ENCODE measurements at places on chromosomes 4 and X. TPM values are rescaled to one million over a fixed set of nuclear protein-coding genes. Genes with fewer than 3 reads are reported as not detected.

- H3K4me3 ChIP-seq = no peak overlapping the region
- H3K27me3 ChIP-seq = no peaks in the 10 kb centered on the region
- H3K4me1 ChIP-seq = peaks cover 6% of the 10 kb centered on the region
- DNase-seq = peak; percentile 3
These were observed 954.1 kb upstream of the INTU start for GRCh38 chr4:126678618-126679017.

GRCh38 chrX:125544031-125544660 is 224.5 kb downstream of the TEX13C start:
- no peak for DNase-seq
- no peaks in the 10 kb centered on the region for H3K27me3 ChIP-seq
- H3K36me3 ChIP-seq = no peaks in the 10 kb centered on the region
- H3K4me3 ChIP-seq = no peak overlapping the region
- H3K4me1 ChIP-seq = no peaks in the 10 kb centered on the region
- H3K27ac ChIP-seq = no peak overlapping the region

DNA sequence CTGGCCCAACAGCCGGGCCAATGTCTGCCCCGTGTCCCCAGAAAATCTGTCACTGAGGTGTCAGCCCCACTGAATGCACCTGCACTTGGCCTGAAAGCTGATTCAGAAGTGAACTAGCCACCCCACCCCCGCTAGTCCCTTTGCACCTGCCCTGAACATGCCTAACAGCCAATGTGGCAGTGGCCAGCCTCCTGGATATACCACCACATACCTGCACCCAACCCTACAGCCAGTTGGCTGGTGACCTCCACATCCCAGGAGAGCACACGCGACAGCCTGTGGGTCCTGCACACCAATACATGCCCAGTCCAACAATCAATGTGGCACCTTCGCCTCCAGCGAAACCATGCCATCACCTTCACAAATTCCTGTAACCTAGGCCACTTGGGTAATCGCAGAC is 116.7 kb downstream of the GALNTL6 start:
- H3K36me3 ChIP-seq = no peaks in the 10 kb centered on the region
- no peak for DNase-seq
- H3K4me1 ChIP-seq = peaks cover 8% of the 10 kb centered on the region
- H3K27ac ChIP-seq = no peak overlapping the region
- H3K27me3 ChIP-seq = no peaks in the 10 kb centered on the region

DNA sequence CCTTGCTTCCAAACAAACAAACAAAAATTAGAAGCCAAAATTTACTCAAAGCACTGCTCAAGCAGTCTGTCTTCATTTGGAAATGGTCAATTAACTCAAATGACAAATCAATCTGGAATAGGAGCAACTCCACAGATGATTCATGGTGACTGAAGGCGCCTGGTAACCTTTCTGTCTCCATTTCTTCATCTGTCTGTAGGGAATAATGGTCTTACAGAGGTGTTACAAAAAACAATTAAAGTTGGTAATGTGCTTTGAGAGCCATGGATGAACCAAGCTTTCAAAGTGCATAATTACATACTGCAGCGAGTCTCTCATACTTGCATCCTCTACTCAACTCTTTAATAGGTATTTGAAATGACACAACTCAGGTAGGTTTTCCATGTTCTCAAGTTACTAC is 38.3 kb upstream of the STAG2 start:
- DNase-seq = no peak
- H3K4me3 ChIP-seq = no peak overlapping the region
- H3K4me1 ChIP-seq = no peaks in the 10 kb centered on the region
- no peaks in the 10 kb centered on the region for H3K36me3 ChIP-seq
- no peak overlapping the region for H3K27ac ChIP-seq
- H3K27me3 ChIP-seq = no peaks in the 10 kb centered on the region

DNA sequence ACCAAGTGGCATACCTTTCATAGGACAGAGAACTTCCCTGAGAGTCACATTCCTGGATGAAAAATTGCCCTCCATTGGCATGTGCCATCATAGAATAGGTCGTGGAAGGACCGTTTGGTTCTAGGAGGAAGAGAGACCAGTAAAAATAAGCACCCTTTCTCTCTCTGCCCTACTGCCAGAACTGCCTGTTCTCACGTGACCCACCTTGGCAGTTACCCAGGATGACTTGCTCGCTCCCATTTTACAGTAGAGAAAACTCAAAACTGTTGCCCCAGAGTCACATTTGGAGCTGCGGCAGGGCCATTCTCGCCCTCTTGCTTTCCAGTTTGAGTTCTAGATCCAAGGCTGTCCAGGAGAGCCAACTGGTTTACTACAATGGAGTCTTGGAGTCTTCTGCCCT is 1.1 kb upstream of the NLGN3 start:
- H3K4me1 ChIP-seq = no peaks in the 10 kb centered on the region
- no peak overlapping the region for H3K4me3 ChIP-seq
- no peak for DNase-seq
- H3K36me3 ChIP-seq = no peaks in the 10 kb centered on the region
- H3K27ac ChIP-seq = no peak overlapping the region

DNA sequence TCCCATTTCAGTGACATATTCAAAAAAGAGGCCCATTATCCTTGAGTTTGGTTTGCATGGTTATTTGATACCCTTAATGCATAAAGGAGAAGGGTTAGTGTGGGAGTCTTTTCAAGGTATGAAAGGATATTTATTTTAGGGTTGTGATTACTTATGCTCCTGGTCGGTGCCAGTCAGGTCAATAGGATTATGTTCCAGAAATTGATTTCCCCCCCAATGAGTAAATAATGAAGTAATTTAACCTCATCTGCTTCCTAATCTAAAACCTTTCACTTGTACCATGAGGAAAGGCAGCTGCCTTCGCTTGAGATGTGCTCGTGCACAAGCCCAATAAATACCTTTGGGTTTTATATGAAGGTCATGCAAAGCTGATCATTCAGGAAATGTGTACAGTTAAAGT is 55.0 kb upstream of the NR0B1 start:
- DNase-seq = no peak
- no peak overlapping the region for H3K4me3 ChIP-seq
- no peak overlapping the region for H3K27ac ChIP-seq
- H3K36me3 ChIP-seq = no peaks in the 10 kb centered on the region
- H3K27me3 ChIP-seq = no peaks in the 10 kb centered on the region
- H3K4me1 ChIP-seq = no peaks in the 10 kb centered on the region

DNA sequence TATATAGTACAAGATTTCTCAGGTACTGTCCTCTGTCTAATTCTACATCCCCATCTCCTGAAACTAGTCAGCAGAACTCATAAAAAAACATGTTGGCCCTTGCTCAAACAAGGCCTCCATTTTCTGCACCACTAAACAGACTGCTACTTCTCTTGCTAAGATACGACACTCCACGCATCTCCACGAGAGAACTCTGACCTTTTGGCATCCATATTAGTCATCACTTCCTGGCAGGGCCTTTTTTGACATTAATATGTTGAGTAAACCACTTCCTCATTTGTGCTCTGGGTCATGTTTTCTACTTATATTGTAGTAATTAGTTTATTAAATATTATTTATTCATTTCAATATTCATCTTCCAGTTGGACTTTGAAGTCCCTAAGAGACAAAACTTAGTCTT is 65.6 kb downstream of the DCAF8L1 start:
- H3K27ac ChIP-seq = no peak overlapping the region
- no peak overlapping the region for H3K4me3 ChIP-seq
- H3K4me1 ChIP-seq = no peaks in the 10 kb centered on the region
- H3K36me3 ChIP-seq = no peaks in the 10 kb centered on the region
- DNase-seq = no peak
- H3K27me3 ChIP-seq = no peaks in the 10 kb centered on the region

DNA sequence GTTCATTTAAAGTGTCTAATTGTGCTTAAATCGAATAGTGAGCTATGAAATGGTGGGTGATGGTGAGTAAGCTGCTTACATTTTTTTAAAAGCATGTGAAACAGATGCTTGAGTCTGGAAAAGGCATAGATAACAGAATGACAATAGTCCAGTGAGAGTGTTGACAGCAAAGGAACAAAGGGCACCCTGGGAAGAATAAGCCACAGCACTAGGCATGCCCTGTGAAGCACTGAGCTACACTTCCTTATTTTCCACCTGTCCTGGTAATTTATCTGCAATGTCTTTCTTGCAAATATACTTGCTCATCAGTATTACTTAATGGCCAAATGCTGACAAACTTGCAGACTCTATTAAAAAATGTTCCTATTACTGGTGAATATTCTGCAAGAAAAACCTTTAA is 168.7 kb downstream of the PRDM5 start:
- no peaks in the 10 kb centered on the region for H3K27me3 ChIP-seq
- H3K27ac ChIP-seq = no peak overlapping the region
- H3K36me3 ChIP-seq = peaks cover 9% of the 10 kb centered on the region

DNA sequence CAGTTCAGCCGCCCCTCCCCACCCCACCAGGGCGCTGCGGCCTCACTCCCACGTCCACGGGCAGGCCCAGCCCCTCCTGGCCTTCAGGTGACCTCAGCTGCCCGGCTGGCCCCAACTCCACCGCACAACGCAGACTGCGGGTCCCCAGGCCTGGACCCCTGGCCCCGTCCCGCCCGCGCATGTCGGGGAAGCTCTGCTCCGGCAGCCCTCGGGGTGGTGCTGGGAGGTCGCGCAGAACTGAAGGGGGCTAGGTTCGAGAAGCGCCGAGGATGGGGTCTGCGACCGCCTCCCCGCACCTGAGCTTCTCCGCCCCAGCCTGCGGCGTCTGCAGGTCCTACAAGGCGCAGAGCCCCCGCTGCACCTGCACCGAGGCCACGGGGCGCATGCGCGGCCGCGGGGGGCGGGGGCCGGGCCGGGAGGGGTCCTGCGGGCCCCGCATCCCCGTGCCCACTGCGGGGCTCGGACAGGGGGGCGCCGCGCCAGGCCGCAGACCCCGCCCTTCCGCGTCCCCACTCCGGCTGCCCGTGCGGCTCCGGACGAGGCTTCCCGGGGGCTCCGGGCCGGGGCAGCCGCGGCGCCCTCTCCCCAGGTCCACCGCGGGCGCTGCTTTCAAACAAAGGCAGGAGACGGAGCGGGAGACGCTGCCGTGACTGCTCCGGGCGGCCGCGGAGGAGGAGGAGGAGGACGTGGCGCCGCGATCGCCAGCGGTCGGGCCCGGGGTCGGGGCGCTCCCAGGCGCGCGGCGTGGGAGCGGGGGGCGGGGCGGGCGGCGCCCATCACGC is 672 bp upstream of the NAT8L start:
- peaks cover 13% of the 10 kb centered on the region for H3K4me1 ChIP-seq
- peaks cover 82% of the 10 kb centered on the region for H3K27me3 ChIP-seq
- peak overlapping the region; percentile 69 for H3K4me3 ChIP-seq
- no peak overlapping the region for H3K27ac ChIP-seq
- peak; percentile 72 for DNase-seq

The MAGEA10 gene
- total RNA-seq = not detected

The UGT2A1 gene
- total RNA-seq = not detected

The ACE2 gene
- total RNA-seq = 0.17 TPM

The ARR3 gene
- total RNA-seq = not detected

The DCAF8L2 gene
- total RNA-seq = not detected

The SPON2 gene
- total RNA-seq = 9.0 TPM
